Tibial nerve (tissue), 4 donors: ENCODE measurements at places on chromosomes 11 and 22. TPM values are rescaled to one million over a fixed set of nuclear protein-coding genes. Genes with fewer than 3 reads are reported as not detected.
A peak's percentile ranks its signal among the peaks of the same experiment; 100 is the strongest.

The ELMOD1 gene
- total RNA-seq, result 1.2 TPM

The APOA5 gene
- not detected for total RNA-seq

The RAB36 gene
- 4.9 TPM for total RNA-seq

The LDHAL6A gene
- total RNA-seq, result not detected

The C11orf52 gene
- 5.0 TPM for total RNA-seq

The LRRC74B gene
- total RNA-seq, result 0.39 TPM

The MIAT gene
- total RNA-seq, result 1.5 TPM

The OR6T1 gene
- total RNA-seq, result not detected

The GLB1L2 gene
- 2.0 TPM for total RNA-seq

The PARVB gene
- total RNA-seq, result 40.9 TPM

The P4HA3 gene
- not detected for total RNA-seq

DNA sequence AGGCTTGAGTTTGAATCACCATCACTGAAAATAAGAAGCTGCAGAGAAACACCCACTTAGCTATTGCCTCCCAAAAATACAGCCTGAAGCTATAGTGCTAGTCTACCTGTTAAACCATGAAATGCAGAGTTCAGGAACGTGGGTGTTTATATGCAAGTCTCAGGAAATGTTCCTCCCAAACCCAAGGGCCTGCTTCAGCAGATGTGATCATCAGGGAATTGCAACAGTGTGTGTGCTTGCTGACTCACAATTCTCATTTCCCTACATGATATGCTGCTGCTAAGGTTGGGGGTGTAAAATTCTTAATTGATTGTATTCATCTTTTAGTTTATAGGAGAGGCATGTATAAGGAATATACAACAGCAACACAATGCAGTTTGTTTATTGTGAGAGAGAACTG lies 49.6 kb downstream of the NUP98 start:
- DNase-seq, result no peak
- H3K27me3 ChIP-seq, result no peaks in the 10 kb centered on the region
- H3K27ac ChIP-seq, result no peak overlapping the region
- H3K4me3 ChIP-seq, result no peak overlapping the region
- H3K36me3 ChIP-seq, result peaks cover 92% of the 10 kb centered on the region

DNA sequence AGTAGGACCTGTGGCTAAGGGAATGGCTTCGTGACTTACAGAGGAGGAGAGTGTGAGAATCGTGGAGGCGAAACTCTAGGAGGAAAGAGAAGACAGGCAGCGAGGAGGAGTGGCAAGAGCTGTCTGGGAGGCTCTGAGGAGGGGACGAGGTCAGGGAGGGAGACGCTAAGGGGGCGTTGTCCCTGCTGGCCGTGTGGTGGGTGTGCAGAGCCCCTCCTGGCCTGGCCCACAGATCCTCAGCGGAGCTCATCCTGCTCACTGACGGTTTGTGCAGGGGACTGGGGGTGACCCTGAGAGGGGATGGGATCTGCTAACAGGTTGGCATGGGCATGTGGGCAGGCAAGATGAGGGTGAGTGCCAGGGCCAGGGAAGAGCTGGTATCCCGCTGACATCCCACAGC lies 56.5 kb upstream of the PRR5 start:
- H3K36me3 ChIP-seq, result no peaks in the 10 kb centered on the region

GRCh38 chr11:12556788-12557384 lies 117.3 kb upstream of the TEAD1 start:
- H3K36me3 ChIP-seq, result no peaks in the 10 kb centered on the region
- peaks cover 40% of the 10 kb centered on the region for H3K4me1 ChIP-seq
- no peak overlapping the region for H3K4me3 ChIP-seq
- H3K27me3 ChIP-seq, result no peaks in the 10 kb centered on the region
- no peak overlapping the region for H3K27ac ChIP-seq

DNA sequence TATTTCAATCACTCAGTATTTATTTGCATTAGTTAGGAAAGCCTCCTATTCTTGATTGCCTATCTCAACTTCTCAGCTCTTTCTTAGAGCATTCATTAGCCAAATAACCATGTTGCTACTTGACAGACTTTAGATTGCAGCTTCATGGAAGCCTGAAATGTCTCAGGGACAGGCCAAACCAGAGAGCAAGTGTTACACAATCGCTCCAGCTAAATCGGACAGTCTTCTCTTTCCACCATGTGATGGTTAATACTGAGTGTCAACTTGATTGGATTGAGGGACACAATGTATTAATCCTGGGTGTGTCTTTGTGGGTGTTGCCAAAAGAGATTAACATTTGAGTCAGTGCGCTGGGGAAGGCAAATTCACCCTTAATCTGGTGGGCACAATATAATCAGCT lies 106.5 kb upstream of the DRD2 start:
- no peaks in the 10 kb centered on the region for H3K36me3 ChIP-seq
- H3K27me3 ChIP-seq, result no peaks in the 10 kb centered on the region
- no peaks in the 10 kb centered on the region for H3K4me1 ChIP-seq
- no peak for DNase-seq

DNA sequence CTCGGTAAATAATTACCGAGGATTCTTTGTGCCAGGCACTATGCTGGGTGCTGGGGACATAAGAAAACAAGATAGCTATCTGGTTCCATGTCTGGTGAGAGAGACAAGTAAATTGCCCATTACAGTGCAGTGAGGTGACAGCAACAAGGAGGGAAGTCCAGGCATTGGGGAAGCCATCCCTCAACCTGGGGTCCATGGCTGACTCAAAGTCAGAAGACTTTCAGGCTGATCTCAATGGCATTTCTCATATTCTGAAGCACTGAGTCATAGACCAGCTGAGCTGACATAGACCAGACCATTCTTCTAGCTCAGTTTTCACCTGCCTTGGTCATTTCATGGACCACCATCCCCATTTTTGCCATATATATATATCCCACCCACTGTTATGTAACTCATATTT lies 158.8 kb downstream of the TTC17 start:
- H3K4me1 ChIP-seq, result no peaks in the 10 kb centered on the region
- no peaks in the 10 kb centered on the region for H3K36me3 ChIP-seq
- H3K4me3 ChIP-seq, result no peak overlapping the region
- DNase-seq, result no peak
- H3K27ac ChIP-seq, result no peak overlapping the region

DNA sequence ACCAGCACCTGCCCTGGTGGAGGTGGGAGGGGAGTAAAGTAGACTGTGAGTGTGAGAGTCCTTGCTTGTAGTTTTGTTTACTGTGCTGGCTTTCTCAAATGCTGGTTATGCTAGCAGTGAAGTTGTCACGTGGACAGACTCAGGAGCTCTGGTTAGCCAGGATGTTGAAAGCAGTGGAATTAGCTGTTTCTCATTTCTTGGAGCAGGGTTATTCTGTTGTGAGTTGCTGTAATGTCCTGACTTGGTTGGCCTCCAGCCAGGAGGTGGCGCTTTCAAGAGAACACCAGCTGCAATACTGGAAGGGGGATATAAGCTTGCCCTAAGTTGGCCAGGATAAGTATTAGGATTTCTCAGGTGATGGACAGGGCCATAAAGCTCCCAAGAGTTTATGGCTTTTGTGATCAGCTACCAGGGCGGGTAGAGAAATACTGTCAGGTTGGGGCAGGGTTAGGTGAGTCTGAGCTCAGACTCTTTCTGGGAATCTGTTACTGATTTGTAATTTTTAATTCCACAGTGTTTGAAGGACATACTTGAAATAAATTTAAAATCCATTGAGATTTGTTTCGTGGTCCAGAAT lies 13.7 kb downstream of the CYP2D6 start:
- H3K27ac ChIP-seq, result no peak overlapping the region
- H3K36me3 ChIP-seq, result no peaks in the 10 kb centered on the region
- H3K27me3 ChIP-seq, result no peaks in the 10 kb centered on the region
- H3K4me3 ChIP-seq, result no peak overlapping the region
- no peak for DNase-seq

- no peaks in the 10 kb centered on the region for H3K36me3 ChIP-seq
- H3K4me3 ChIP-seq, result no peak overlapping the region
- H3K27me3 ChIP-seq, result no peaks in the 10 kb centered on the region
- H3K4me1 ChIP-seq, result no peaks in the 10 kb centered on the region
- H3K27ac ChIP-seq, result no peak overlapping the region
Observed at GRCh38 chr11:100619484-100619883, 67.6 kb upstream of the ARHGAP42 start.

DNA sequence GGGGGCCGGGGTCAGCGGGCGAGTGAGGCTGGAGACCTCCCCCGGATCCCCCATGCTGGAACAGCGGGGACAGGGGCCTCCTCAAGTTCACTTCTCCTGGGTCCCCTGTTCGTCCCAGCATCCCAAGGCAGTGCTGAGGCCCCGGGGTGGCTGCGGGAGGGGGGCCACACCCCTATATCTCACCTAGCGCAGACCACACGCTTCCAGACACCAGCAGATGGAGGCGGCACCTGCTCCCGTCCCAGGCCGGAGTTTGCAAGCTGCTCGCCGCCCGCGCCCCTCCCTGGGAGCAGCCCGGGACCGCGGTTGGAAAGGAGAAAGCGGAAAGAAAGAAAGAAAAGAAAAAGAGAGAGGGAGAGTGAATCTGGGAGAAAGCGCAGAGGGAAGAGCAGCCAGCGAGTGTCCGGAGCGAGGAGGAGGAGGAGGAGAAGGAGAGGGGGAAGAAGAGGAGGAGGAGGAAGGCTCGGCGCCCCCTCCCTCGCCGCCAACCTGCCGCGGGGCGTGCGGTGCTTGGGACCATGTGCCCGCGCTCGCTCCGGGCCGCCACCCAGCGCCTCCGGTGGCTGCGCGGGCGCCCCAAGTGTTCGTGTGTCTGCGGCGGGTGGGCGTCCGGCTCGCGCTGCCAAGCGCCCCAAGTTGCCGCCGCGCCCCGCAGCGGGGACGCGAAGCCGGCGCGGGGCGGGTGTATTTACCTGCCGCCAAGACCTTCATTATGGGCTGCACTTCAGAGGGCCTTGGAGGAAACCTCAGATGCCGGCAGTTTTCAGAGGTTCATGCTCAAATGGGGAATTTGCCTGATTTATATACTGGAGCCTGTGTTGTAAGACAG lies at the start of gene LIF:
LIF (minus strand) TSS at position 775 of the 829 bp plus-strand sequence; CDS start at position 711, 64 bp downstream.
- no peak for DNase-seq
- H3K27ac ChIP-seq, result no peak within 1 kb of the TSS
- H3K27me3 ChIP-seq, result no peaks in the 10 kb centered on the region

DNA sequence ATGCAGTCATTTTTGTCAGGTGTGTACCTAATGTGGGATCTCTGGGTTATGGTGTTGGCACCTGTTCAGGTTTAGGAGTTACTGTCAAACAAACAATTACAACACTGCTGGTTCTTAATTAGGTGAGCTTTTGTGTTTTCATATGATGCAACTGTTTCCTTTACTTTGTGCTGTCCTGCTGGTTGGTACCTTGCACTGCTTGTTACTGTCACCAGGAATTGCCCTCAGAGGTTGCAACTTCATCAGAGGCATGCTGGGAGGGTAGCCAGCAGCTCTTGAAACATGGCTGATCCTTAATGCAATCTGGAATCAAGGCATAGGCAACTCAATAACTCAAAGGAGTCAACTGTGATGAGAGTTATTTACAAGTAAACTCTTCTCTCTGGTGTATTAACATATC lies 400.3 kb downstream of the MIAT start:
- DNase-seq, result no peak
- peaks cover 3% of the 10 kb centered on the region for H3K27me3 ChIP-seq
- no peaks in the 10 kb centered on the region for H3K4me1 ChIP-seq
- no peaks in the 10 kb centered on the region for H3K36me3 ChIP-seq

GRCh38 chr11:34323601-34324000 lies 34.2 kb downstream of the ABTB2 start:
- H3K36me3 ChIP-seq, result no peaks in the 10 kb centered on the region
- H3K27me3 ChIP-seq, result no peaks in the 10 kb centered on the region
- H3K4me1 ChIP-seq, result no peaks in the 10 kb centered on the region
- no peak overlapping the region for H3K4me3 ChIP-seq
- H3K27ac ChIP-seq, result no peak overlapping the region

DNA sequence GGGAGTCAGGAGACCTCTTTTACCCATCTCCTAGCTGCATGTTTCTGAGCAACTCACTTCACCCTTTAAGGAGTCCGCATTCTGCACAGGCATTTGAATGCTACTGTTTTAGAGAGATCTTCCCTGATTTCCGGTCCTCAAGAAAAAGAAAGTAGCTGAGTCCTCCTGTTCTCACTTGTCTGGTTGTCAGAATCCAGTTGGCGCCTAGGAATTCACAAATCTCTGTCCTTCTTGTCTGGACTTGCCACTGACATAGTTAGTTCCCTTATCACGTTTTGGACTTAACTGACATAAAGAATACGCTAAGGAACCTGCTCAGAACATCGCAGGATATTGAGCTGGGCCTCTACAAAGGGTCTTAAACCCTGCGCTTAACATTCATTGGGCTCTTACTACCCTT lies 61.3 kb upstream of the OR5P2 start:
- no peaks in the 10 kb centered on the region for H3K4me1 ChIP-seq
- no peaks in the 10 kb centered on the region for H3K27me3 ChIP-seq
- H3K27ac ChIP-seq, result no peak overlapping the region
- H3K36me3 ChIP-seq, result no peaks in the 10 kb centered on the region
- H3K4me3 ChIP-seq, result no peak overlapping the region
- DNase-seq, result no peak

- H3K36me3 ChIP-seq, result no peaks in the 10 kb centered on the region
- DNase-seq, result no peak
- no peaks in the 10 kb centered on the region for H3K4me1 ChIP-seq
- no peaks in the 10 kb centered on the region for H3K27me3 ChIP-seq
- no peak overlapping the region for H3K27ac ChIP-seq
- no peak overlapping the region for H3K4me3 ChIP-seq
Observed at GRCh38 chr11:19816817-19817216, 104.2 kb downstream of the NAV2 start.

GRCh38 chr11:126420698-126421256 lies 65.3 kb downstream of the ST3GAL4 start:
- H3K27me3 ChIP-seq, result no peaks in the 10 kb centered on the region
- H3K4me3 ChIP-seq, result no peak overlapping the region
- H3K4me1 ChIP-seq, result no peaks in the 10 kb centered on the region
- H3K27ac ChIP-seq, result peak overlapping the region; percentile 43
- no peaks in the 10 kb centered on the region for H3K36me3 ChIP-seq

- H3K4me1 ChIP-seq, result no peaks in the 10 kb centered on the region
- DNase-seq, result no peak
- H3K36me3 ChIP-seq, result no peaks in the 10 kb centered on the region
- no peak overlapping the region for H3K4me3 ChIP-seq
Observed at GRCh38 chr11:126293726-126294125, 10.1 kb upstream of the DCPS start.

DNA sequence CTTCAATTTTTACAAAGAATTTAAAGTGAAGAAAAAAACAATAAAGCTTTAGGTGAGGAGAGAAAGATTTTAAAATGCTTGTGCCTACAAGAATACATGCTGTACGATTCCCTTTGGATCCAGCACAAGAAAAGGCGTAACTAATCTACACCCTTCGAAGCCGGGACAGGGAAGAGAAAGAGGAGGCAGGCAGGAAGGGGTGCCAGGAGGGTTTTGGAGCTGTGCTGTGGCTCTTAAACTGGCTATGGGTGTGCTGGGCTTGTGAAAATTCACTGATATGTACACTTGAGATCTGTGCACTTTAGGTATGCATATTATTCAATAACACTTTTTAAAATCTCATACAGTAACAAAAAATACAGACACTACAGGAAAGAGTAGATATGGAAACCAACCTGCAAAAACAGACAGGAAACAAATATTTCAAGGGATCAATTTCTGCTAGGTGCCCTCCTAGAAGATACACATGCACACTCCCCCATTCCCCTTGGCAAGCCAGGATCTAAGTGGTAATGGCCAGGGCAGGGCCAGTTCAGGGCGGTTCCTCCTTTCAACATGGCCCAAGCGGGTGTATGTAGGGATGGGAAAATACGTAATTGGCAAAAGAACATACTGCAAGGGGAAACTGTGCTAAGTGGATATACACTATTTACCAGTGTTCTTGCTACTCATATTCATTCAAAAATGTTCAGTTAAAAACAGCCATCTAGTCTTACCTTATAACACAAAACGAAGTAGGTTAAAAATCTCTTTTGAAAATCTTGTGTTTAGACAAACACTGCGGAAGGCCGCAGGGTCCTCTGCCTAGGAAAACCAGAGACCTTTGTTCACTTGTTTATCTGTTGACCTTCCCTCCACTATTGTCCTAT lies 54.2 kb downstream of the PACSIN2 start:
- no peak for DNase-seq
- H3K4me1 ChIP-seq, result peaks cover 58% of the 10 kb centered on the region
- H3K27ac ChIP-seq, result no peak overlapping the region
